ENCODE measurements at places on chromosomes 5 and 9. TPM values are rescaled to one million over a fixed set of nuclear protein-coding genes. Genes with fewer than 3 reads are reported as not detected.

- DNase-seq = no peak
Observed at GRCh38 chr5:39835371-39835770, 410.6 kb upstream of the DAB2 start.

- no peak for DNase-seq
Observed at GRCh38 chr9:127492616-127493015, 41.3 kb downstream of the LRSAM1 start.

GRCh38 chr5:152329761-152330283 is 75.3 kb downstream of the NMUR2 start:
- DNase-seq = no peak

GRCh38 chr9:93148721-93149120 is 14.7 kb upstream of the NINJ1 start:
- DNase-seq = no peak

Gene FLT4
- polyA plus RNA-seq = not detected

All from AG04450 (cell line).